ENCODE measurements at places on chromosomes 5 and 9.

DNA sequence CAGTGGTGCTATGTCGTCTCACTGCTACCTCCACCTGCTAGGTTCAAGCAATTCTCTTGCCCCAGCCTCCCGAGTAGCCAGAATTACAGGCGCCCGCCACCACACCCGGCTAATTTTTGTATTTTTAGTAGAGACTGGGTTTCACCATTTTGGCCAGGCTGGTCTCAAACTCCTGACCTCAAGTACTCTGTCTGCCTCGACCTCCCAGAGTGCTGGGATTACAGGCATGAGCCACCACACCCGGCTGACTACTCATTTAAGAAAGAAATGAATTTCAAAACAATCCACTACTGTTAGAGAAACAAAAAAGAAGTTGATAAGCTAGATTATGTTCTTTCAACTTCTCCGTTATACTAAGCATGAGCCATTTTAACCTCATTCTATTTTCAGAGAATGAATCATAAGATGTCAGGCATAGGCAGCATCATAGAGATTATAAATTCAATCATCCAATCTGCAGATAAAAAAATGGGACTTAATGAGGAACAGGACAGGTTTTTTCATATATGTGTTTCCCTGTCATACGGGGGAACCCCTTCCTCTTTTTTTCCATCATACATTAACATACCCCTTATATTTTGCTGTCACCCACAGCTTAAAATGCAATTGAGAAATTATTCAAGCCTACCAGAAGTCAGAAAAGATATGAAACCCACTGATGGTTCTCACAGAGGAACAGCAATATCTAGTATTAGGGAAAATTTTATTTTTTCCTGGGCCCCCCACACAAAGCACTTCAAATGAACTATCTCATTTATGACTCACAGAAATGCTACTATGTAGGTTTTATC, 26.5 kb upstream of the ADRB2 start:
- no peak for DNase-seq

GRCh38 chr5:151303666-151304065, at the start of gene SLC36A3:
TSS of gene SLC36A3 (minus strand) at chr5:151303766. CDS start at chr5:151303354, 412 bp downstream.
- no peak for DNase-seq

GRCh38 chr5:66652818-66653217, 56.6 kb downstream of the MAST4 start:
- DNase-seq: no peak

GRCh38 chr5:107251151-107251550, 419.6 kb downstream of the EFNA5 start:
- no peak for DNase-seq

DNA sequence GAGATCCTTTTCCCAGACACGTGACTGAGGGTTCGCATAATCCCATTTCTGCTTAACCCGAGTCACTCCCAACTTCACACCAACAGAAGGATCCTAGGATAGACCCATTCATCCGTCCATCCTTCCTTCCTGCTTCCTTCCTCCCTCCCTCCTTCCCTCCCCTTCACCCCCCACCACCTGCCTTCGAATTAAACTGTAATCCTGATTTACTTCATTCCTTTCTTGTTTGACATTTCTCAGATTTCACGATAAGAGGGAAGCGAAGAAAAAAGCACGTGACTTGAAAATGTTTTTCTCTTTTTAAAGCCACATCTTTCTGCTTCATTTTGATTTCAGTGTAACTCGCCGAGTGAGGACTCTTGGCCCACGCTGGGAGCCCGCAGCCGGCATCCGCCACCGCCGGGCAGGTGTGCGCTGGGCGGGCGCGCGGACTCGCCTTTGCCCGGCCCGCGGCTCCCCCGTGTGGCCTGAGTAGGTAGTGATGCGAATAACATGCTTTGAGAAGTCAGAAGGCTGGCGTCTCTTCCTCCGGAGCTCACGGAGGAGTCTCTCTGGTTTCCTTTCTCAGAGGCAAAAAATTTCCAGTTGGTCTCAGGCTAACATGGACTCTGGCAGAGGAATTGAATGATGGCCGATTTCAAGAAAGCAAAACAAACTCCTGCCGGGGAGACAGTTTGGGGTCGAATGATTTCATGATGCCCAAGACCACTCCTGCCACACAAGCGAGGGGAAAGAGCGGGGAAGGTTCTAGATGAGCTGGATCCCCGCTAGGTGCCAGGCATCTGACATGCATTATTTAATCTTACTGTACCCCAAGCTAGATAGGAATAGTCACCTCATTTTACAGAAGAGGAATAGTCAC, 117.7 kb downstream of the SLC12A2 start:
- DNase-seq: peak; percentile 66

DNA sequence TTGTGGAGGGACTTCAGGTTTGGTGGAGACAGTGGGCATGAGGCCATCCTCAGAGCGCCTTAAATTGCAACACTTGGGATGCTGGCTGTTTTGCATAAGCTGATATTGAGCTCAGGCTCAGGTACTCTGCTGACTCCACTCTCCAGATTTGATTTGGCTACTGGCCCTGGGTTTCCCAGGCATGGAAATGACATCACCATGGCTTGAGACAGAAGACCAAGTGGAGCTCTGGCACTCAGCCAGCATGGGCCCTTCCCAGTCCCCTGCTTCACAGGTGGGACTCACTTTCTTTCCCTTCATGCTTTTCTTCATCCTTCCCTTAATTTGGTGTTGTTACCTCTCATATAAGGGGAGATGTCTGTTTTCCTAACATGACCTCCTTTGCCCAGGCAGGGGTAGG, 72.0 kb upstream of the IL12B start:
- DNase-seq: no peak

GRCh38 chr5:133665571-133665970, 53.2 kb upstream of the FSTL4 start:
- DNase-seq: no peak

DNA sequence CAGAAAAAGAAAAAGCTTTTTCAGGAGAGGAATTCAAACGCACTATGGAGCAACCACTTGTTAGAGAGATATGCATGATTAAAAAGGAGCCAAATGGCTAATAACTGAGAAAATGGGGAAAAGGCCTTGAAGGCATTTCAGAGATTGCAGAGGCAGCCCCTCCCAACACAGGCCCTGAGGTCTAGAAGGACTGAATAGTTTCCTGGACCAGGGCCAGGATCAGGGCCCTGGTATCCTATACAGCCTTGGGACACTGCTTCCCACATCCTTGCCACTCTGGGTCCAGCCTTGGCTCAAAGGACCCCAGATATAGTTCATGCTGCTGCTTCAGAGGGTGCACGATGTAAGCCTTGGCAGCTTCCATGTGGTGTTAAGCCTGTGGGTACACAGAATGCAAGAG, 20.7 kb upstream of the FEM1C start:
- DNase-seq: no peak

- DNase-seq: no peak
These were observed 20.0 kb downstream of the F2R start for GRCh38 chr5:76735762-76736545.

- peak; percentile 90 for DNase-seq
These were observed 124.3 kb downstream of the SUSD1 start for GRCh38 chr9:112050544-112051475.

GRCh38 chr5:133219296-133219695, 167.5 kb downstream of the HSPA4 start:
- DNase-seq: no peak

DNA sequence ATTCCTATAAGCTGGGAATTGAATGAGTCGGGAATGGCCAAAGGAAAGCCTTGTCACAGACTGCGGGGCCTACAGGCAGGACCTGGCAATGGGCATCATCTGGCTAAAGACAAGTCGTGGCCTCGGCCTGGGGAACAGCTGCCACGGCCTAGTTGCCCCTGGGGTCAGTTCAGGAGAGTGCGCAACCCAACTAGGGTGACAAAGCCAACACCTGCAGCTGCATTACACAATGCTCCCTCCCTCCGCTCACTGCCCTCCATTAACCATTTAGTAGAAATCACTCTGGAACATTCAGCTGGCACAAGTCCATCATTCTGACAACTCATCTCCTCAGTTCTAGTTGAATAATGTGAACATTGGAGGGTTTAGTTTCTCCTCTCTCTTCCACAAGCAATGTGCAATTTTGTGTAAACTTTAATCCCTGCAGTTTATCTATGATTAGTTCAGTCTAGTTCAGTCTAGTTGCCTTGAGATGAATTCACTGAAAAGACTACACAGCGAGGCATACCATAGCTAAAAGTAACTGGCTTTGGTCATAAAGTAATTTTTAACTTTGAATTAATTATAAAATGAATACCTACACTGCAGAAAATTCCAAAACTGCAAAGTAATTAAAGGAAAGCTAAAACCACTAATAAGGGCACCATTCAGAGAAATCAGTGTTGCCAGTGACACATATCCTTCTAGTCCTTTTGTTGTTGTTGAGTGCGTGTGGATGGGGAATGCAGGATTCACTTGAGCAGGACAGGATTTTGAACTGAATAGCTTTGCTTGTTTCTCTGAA, 5.1 kb downstream of the GLDC start:
- no peak for DNase-seq

GRCh38 chr5:107293541-107294210, 377.1 kb downstream of the EFNA5 start:
- DNase-seq: no peak

DNA sequence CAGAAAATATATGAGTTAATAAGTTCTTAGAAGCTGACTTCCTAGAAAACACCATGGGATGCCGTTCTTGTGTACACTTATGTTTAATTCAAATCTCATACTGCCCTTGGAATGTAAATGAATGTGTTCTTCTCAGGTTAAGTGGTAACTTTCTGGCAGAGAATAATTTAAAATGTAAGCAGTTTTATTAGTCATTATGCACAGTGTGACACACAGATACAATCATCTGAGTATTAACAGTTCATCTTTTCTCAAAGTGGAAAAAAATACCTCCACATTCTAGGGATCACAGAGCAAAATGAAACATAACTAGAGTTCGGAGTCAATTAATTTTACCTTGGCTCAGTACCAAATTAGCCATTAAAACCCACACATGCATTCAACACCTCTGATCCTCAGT, 508.1 kb downstream of the CDH9 start:
- DNase-seq: no peak

- no peak for DNase-seq
These were observed 60.6 kb downstream of the SHB start for GRCh38 chr9:38008168-38009034.
